ENCODE measurements at places on chromosomes 6 and 20.

DNA sequence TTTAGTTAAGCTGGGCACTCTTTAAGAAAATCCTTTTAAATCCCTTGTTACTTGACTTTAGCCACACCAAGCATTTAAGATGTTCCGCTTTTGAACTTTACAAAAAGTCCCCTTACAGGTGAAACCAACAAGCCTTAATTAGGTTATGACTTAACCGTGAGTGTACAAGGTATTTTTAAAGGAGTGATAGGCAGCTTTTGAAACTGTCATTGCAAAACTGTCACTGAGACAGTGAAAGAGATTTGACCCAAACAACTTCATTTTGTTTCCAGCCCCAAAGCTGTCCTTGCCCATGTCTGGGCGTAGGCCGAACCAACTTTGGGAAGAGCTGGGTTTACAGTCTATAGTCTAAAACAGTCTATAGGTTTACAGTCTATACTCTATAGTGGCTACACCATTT, 305.4 kb downstream of the FARS2 start:
- DNase-seq: no peak

DNA sequence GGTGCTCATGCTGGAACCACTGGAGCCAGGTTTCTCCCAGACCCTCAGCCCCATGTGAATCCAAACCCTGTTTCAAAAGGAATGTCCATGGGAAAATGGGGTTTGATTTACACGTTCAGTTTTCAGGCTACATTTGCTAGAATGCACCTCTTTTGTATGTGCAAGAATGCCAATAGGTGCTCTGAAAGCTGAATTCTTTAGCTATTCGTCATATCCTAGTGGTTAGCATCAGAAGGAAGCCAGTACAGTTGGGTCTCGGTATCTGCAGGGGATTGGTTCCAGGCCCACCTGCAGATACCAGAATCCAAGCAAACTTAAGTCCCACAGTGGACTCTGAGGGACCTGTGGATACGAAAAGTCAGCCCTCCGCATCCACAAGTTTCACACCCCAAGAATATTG, 93.4 kb downstream of the UST start:
- DNase-seq: no peak

- DNase-seq: no peak
Measured at GRCh38 chr20:36672991-36673390, 27.0 kb upstream of the SLA2 start.

GRCh38 chr20:19758133-19758500, at the start of gene RIN2:
RIN2 (plus strand) TSS chr20:19758258; CDS start chr20:19889602, 131,344 bp downstream.
- no peak for DNase-seq

DNA sequence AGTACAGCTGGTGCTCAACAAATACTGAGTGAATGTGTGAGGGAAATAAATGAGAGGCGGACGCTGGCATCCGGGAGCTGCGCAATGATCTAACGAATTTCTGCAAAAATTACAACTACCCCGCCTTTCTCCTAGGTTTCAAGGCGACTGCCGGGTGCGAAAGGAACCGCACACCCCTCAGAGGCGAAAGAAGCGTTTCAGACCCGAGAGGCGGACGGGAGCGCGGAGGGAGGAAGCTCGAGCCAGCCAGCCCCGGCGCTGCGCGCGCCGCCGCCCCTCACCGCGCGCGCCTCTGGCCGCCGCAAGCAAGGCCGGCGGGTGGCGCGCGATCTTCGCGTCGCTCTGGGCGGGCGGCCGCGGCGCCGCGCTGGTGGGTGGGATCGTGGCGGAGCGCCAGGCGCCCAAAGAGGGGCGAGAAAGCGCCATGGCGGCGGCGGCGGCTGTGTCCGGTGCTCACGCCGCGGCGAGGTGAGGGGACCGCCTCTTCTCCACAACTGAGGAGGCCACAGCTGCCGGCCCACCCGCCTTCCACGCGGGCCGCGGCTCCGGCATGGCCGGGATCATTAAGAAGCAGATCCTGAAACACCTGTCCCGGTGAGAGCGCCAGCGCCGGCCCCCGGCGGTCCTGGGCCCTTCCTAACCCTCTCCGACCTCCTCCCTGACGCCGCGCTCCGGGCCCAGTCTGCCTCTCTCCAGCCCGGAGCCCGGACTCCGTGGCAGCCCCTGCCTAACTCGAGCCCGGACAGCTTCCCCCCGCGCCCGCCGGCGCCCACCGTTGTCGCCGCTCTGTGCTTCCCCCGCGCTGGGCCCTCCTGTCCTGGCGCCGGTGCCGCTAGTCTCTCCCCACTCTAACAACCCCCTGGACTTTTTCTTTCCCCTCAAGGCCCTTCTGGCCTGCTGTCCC, at the start of gene BLTP3A:
Gene BLTP3A (plus strand): TSS at position 383 of the 904 bp plus-strand sequence. CDS start 168 bp downstream, at position 551.
- DNase-seq: peak; percentile 71

DNA sequence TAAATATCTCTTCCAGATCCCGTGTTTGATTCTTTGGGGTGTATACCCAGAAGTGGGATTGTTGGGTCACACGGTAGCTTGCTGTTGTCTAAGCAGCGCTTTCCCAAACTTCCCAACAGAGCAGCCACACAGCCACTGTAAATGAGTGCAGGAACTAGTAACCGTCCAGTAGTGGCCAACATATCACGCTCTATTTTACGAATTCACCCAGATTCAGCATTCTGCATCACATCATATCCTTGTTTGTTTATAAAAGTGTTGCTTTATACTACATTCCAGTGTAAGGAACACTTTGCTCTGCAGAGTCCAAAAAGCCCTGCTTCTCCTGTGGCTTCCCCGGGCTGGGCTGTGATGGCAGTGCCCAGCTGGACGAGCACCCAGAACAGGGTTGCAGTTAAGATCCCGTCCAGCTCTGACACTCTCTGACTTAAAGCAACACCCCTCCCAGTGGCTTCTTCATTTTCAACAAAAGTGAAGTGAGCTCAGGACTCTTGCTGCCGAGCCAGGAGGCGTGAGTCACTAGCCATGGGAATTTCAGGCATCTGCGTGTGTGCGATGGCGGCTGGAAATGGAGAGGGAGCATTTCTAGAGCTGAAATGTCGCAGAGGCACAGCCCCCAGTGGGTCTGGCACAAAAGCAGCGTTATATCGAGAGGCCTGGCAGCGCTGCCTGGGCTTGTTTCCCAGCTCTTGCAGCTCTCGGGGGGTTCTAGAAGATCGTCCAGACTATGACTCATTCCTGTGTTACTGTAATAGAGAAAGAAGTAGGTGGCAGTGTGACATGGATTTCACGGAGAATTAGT, 216.3 kb upstream of the ECI2 start:
- peak; percentile 98 for DNase-seq

DNA sequence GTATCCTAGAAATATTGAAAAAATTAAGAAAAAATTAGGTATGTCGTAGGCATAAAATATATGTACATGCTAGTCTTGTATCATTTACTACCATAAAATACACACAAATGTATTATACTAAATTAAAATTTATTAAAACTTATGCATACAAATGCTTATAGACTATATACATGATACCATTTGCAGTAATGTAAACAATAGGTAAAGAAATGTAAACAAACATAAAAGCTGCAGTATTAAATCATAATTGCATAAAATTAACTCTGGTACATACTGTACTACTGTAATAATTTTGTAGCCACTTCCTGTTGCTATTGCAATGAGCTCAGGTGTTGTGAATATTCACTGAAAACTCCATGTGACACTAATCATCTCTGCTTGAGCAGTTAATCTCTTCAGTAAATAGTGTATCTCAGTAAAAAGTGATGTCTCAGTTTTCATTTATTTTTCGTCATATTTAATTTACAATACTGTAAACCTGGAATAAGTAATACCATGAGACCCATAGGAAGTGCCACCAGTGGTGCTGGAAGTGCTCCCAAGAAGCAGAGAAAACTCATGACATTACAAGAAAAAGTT, 29.3 kb downstream of the RALGAPB start:
- DNase-seq: no peak

DNA sequence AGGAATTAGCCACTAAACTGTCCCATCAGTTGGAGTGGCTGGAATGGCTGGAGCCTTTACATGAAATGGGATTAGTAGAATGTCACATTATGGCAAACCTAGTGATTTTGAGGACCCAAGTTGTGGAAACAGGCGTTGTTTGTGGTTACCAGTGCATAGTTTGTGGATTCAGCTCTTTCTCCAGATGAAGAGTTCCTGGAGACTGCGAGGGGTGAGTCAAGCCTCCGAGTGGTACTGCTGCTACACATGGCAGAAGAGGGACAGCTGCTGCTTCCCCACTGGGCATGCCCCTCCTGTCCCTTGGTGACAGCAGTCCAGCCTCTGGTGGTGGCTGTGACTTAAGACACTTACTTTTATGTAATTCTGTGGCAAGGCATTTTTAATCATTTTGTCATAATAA, 94.2 kb upstream of the SCP2D1 start:
- peak; percentile 57 for DNase-seq

- DNase-seq: no peak
Measured at GRCh38 chr6:10598084-10598960, 77.2 kb downstream of the GCNT2 start.

- no peak for DNase-seq
Measured at GRCh38 chr6:112362027-112362795, 15.1 kb downstream of the RFPL4B start.

DNA sequence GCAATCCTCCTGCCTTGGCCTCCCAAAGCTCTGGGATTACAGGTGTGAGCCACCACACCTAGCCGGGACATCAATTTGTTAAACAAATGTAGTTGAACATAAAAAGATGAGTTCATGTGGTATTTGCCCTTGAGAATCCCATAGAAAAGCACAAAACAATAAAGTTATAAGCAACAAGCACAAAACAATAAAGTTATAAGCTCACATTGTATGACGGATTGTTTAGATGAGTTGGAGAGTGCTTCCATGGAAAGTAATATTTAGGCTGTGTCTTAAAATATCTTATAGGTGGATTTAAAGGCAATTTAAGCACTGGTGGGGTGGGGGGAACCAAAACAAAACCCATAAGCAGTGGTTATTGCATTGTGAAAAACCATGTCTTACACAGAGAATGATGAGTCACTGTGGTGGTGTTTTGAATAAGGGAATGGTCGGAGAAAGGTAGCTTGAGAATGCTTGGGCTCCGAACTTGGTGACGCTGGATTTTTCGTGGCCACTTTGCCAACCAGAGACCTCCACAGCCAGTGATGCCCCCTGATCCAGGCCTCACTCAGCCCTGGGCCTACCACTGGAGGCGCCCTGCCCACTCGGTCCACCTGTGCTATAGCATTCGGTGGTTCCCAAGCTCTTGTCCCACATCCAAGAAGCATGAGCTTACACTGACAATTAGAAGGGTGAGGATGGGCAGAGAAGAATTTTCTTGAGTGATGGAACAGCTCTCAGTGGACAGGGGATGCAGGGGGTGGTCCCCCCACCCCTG, 256.0 kb downstream of the CDKAL1 start:
- DNase-seq: no peak

- no peak for DNase-seq
Measured at GRCh38 chr20:4883051-4883450, 118.3 kb downstream of the SLC23A2 start.

DNA sequence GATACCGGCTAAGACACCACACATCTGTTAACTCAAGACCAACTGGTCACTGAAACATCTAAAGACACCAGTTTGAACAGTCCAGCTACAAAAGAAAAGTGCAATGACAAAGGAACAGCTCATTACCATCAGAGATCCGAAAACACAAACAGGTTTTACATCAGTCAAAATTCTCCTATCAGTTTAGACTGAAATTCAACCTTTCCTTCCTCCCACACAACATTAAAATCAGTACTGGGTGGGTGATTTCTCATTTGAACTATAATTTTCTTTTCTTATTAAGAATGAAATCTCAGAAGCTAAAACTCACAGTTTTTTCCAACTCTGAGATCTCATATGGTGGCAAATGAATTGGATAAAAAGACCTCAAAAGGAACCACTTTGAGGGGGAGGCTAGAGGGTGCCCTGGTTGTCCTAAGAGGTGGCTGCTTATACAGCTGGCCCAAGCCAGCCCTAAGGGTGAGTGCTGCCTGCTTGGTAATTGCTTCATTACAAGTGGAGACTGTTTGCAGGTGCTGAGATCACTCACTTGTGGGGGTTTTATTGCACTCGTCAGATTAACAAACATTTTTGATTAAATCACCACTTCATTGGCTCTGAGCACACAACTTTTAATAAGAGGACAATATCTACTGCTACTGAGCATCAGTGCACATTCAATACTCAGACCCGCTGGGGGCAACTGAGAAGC, 4.3 kb downstream of the CCDC167 start:
- no peak for DNase-seq

- no peak for DNase-seq
Measured at GRCh38 chr6:150499882-150500312, 99.8 kb upstream of the PLEKHG1 start.

- no peak for DNase-seq
Measured at GRCh38 chr6:113786168-113786567, 71.0 kb upstream of the MARCKS start.

DNA sequence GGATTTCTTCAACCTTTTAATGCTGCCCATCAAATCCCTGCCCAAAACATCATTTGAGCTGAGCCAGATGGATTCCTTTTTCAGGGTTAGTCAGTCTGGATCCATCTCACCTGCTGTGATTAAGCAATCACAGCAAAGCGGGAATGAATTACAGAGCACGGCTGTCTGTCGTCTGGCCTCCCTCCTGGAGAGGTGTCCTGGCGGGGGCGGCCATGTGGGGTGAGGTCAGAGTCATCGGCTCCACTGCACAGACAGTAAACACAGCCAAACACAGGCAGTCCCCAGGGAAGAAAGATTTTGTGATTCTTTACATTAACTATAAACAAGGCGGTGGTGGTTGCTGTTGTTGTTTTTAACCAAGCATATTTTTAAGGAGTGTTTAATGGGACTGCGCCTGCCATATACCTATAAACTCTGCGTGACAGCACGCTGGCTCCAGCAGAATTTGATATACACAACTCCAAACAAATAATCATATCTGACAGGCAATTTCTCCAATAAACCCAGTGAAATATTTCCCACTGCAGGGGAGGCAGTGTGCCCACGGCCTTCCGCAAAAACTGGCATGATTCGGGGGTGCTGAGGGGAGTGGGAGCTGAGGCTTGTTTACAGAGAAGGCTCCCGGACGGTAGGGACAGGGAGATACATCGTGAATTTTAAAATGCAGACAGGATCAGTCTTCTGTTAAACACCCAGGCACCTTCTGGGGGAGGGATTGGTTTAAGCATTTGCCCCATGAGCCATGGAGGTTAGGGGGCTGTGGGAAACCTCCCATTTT, 232.0 kb upstream of the PMEPA1 start:
- DNase-seq: no peak

DNA sequence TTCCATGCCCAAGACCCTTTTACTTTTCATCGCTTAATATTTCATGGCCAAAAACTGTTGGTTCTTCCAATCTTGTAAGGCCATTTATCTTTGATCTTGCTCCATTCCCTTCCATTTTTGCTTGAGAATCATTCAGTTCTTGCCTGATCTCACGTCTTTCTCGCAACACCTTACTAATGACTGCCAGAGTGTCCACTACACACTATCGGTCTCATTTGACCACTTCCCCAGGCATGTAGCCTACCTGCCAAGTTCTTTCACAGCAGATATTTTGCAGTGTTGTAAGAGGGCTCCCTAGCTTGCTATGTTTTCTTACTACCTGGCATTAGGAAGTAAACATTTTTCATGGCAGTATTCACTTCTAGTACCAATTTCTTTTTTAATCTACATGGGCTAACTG, 248.0 kb downstream of the ESR1 start:
- DNase-seq: no peak

DNA sequence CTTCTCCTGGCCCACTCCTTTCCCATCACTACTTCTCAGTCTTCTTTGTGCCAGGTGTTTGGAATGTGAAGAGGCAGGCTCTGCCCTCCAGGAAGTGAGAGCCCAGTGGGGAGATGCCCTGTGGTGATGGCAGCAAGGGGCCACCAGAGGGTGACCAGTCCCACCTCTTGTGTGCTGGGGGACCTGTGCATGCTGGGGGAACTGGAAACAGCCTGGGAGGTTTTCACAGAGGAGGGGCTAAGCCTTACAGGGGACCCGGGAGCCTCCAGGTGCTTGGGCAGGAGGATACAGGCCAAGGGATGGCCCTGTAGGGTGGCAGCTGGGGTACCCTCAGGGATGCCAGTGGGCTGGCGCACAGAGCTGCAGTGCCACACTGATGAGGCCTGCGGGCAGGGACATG, 72.3 kb downstream of the RAMACL start:
- peak; percentile 3 for DNase-seq

All from fibroblast of skin of right biceps (primary cell).